Activated CD4-positive, alpha-beta T cell treated with anti-CD3 and anti-CD28 coated beads, Interleukin-2, amount 10 ng/mL, durations not matched to agents 7 days and 5 days (primary cell): ENCODE measurements at places on chromosomes 12 and 14.

DNA sequence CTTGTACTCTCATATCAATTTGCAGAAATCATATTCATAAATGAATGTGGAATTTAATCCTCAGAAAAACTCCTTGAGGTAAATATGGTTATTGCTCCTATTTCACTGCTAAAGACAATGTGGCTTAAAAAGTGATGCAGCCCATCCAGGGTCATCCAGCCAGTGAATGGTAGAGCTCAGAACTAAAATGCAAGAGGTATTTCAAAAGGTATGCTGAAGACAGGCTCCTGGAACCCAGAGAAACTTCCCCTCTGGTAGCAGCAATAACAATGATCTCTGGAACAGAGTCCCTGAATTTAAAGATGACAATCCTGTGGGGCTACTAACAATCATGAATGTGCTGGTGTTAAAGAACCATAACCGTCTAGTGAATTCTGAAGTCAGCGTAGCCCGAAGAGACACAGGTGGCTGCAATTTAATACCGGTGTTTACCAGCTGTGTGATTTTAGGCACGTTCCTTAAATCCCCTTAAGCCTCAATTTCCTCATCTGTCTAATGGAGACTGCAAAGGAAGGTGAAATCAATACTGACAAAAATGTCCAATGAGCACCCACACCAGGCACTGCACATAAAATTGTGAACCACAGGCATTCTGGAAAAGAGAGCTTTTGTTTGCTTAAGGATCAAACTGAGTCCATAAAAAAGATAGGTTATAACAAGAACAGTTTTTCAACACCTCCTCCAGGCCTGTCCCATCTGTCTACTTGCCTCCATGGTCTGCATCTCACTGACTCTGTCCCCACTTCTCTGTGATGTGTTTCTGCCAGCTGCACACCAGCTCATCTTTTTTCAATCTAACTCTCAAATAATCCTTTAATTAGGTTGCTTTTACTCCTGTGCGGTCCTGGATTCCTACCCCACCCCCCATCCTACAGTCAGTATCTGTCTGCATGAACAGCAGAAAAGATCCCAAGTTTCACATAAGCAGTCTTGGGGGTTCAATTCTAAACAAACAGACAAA lies 10.5 kb downstream of the TM7SF3 start:
- DNase-seq = no peak

GRCh38 chr12:126663304-126664094 lies 1598.3 kb downstream of the AACS start:
- no peak for DNase-seq

DNA sequence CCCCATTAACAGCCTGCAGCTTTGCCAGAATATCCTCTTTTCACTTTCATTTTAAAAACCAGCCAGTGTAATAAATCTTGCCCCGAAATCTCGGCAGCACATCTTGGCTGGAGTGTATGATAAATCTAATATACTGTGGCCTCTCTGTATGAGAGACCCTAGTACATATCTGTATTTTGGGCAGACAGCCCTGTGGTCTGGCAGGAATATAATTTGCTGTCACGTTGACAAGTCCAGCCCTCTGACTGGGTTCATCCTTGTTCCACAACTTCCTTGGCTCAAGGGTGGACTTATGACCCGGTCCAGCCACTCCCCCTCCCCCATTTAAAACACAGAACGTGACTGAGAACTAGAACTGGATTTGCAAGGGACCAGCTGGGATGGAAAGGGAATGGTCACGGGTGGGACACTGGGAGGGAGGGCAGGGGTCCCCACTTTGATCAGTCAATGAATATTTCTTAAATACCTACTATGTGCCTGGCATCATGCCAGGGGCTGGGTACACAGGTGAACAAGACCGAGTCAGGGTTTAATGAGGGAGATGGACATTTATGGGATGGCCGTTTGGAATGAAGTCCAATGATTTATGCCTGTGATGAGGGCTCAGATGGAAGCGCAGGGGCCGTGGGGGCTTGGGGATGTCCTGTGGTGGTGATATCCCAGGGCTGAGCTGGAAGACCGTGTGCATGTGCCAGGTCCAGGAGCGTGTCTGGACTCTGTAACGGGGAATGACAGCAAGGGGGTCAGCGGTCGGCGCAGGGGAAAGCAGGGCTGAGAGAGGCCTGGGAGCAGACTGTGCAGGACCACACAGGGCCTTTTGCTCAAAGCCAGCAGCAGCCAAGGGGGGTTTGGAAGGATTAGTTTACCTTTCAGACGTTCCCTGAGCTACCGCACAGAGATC lies 190.5 kb downstream of the PHETA1 start:
- DNase-seq = no peak

DNA sequence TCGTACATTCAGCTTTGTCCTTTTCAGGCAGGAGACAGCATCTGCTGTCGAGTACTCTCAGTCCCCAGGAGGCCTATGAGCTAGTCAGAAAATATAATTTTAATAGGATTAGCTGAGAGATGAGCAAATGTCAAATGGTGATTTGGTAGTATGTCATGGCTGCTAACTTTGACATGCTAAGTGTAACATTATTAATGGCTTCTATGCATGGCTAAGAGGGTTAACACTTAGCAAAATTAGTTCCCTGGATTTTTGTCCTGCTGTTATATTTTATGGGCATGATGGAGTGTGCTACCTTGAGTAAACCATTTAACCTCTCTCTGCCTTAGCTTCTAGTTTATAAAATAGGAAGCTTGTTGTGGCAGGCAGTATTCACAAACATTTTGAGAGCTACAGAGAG lies 2.9 kb upstream of the PCNX1 start:
- no peak for DNase-seq

GRCh38 chr12:26241080-26241479 lies 45.7 kb downstream of the SSPN start:
- no peak for DNase-seq

GRCh38 chr12:11615481-11615880 lies 34.0 kb upstream of the ETV6 start:
- DNase-seq = no peak

- DNase-seq = peak; percentile 67
Measured at GRCh38 chr12:32399370-32400113, at the start of gene FGD4. FGD4 (plus strand) TSS chr12:32399558.

DNA sequence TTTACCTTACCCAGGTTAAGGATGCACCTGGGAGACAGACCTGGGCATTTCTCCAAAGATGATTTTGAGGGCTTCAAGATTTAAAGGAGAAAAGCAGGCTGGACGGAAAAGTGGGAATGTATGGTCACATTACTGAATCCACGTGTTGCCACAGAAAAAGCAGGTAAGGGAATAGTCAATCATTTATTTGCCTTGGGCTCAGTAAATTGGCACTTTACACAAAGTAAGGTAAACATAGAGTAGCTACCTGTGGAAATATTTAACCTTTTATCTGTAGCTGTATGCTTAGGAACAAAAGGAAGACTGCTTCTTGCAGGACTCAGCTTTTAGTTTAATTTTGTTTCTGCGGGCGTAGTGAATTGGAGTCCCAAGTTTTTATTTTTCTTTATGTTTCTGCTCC lies 153.3 kb downstream of the SLCO1B3 start:
- no peak for DNase-seq

GRCh38 chr12:31494455-31494854 lies 96.5 kb downstream of the DENND5B start:
- DNase-seq = no peak

DNA sequence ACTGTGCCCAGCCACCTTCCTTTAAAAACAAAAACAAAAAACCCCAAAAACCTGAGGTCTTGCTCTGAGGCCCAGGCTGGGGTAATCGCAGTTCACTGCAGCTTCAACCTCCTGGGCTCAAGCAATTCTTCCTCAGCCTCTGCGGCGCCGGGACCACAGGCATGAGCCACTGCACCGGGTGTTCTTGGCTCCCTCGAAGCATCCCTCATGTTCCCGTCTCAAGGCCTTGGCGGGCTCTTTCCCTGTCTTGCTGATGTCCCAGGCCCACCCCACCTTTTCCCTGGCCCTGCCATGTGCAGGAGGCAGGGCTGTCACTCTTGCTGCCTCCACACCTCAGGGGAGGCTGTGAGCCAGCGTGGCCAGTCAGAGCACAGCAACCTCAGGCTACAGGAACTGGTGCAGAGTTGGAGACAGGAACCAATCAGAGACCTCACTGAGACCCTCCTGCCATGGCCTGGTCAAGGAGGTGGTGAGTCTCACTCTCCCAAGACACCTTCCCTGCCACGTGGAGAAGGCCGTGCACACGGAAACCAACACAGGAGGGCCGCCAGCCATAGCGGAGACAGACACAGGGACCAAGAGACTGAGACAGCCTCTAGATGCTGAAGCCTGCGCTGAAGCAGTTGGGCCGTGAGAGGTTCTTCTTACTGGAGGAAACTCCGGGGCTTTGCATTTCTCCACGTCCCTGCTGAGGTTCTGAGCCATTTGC lies 6.0 kb upstream of the AMN start:
- DNase-seq = no peak

- no peak for DNase-seq
Measured at GRCh38 chr14:96016501-96017160, 22.5 kb upstream of the C14orf132 start.

GRCh38 chr12:98797200-98797599 lies 152.1 kb downstream of the APAF1 start:
- DNase-seq = no peak

- no peak for DNase-seq
Measured at GRCh38 chr14:68711561-68712309, 81.1 kb downstream of the ZFP36L1 start.
